ENCODE measurements at places on chromosomes 16 and 17. TPM values are rescaled to one million over a fixed set of nuclear protein-coding genes. Genes with fewer than 3 reads are reported as not detected.

The UNKL gene
- 6.5 TPM for total RNA-seq

The MYH4 gene
- total RNA-seq, result not detected

The NKD1 gene
- 0.62 TPM for total RNA-seq

The SRR gene
- total RNA-seq, result 18.4 TPM

The KCNJ16 gene
- total RNA-seq, result not detected

The CHD9NB gene
- 0.66 TPM for total RNA-seq

The PHOSPHO1 gene
- total RNA-seq, result 0.12 TPM

The ATF7IP2 gene
- total RNA-seq, result 4.4 TPM

The GALR2 gene
- not detected for total RNA-seq

The HSPB9 gene
- total RNA-seq, result not detected

The SPATA32 gene
- total RNA-seq, result under 0.01 TPM

The FN3K gene
- 11.5 TPM for total RNA-seq

The PIK3R6 gene
- not detected for total RNA-seq

The KCNH4 gene
- total RNA-seq, result not detected

The SLC5A10 gene
- not detected for total RNA-seq

The DPEP2 gene
- not detected for total RNA-seq

The RCVRN gene
- not detected for total RNA-seq

The CDH3 gene
- not detected for total RNA-seq

The RAB26 gene
- 2.0 TPM for total RNA-seq

The CTRB1 gene
- total RNA-seq, result not detected

The ZSCAN10 gene
- total RNA-seq, result not detected

The KRTAP2-2 gene
- not detected for total RNA-seq

The ZNF785 gene
- total RNA-seq, result 5.9 TPM

The TAT gene
- not detected for total RNA-seq

The PYDC1 gene
- not detected for total RNA-seq

The ZNF500 gene
- 4.9 TPM for total RNA-seq

The KRTAP1-1 gene
- not detected for total RNA-seq

The MEIOB gene
- total RNA-seq, result not detected

The NTN3 gene
- total RNA-seq, result 0.40 TPM

The EPN3 gene
- total RNA-seq, result 0.13 TPM

The GDPD1 gene
- total RNA-seq, result 0.53 TPM

The SOX9 gene
- total RNA-seq, result 3.0 TPM

The CCL4 gene
- total RNA-seq, result not detected

The ALOXE3 gene
- not detected for total RNA-seq

The GRAPL gene
- 0.25 TPM for total RNA-seq

The SHISA6 gene
- total RNA-seq, result not detected

The LPO gene
- total RNA-seq, result not detected

The CD300LG gene
- total RNA-seq, result not detected

The TPSG1 gene
- total RNA-seq, result not detected
